ENCODE measurements at places on chromosomes 4 and X. TPM values are rescaled to one million over a fixed set of nuclear protein-coding genes. Genes with fewer than 3 reads are reported as not detected.

DNA sequence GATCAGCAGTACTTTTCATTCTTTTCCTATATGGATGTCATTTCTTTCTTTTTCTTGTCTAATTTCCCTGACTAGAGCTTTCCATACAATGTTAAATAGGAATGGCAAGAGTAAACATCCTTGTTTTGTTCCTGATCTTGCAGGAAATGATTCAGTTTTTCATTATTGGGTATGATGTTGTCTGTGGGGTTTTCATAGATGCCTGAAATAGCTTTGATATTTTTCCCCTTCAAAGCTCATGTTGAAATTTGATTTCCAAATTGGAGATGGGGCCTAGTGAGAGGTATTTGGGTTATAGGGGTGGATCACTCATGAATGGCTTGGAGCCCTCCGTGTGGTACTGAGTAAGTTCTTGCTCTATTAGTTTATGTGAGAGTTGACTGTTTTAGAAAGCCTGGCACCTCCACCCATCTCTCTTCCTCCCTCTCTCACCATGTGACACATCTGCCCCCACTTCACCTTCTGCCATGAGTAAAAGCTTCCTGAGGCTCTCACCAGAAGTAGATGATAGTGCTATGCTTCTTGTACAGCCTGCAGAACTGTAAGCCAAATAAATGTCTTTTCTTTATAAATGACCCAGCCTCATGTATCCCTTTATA, 22.3 kb upstream of the VSIG1 start:
- H3K36me3 ChIP-seq, result no peaks in the 10 kb centered on the region
- no peak overlapping the region for H3K27ac ChIP-seq
- H3K4me1 ChIP-seq, result peaks cover 32% of the 10 kb centered on the region
- peaks cover 4% of the 10 kb centered on the region for H3K27me3 ChIP-seq

DNA sequence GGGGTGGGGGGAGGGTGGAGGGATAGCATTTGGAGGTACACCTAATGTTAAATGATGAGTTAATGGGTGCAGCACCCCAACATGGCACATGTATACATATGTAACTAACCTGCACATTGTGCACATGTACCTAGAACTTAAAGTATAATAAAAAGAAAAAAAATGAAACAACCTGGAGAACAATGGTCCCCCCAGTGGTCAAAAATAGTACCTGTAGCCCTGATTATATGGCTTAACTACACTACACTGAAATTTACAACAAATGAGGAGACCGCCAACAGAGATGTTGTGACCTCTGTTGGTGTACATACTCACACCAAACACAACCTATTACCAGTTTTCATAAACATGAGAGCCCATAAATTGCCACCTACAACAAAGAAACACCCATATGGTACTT, 7.3 kb upstream of the MAGEE1 start:
- no peaks in the 10 kb centered on the region for H3K36me3 ChIP-seq
- DNase-seq, result no peak
- H3K4me1 ChIP-seq, result no peaks in the 10 kb centered on the region
- H3K27me3 ChIP-seq, result peaks cover 2% of the 10 kb centered on the region
- H3K27ac ChIP-seq, result no peak overlapping the region
- no peak overlapping the region for H3K4me3 ChIP-seq

GRCh38 chrX:1894740-1895139, 279.9 kb downstream of the ASMT start:
- H3K36me3 ChIP-seq, result no peaks in the 10 kb centered on the region
- H3K27ac ChIP-seq, result no peak overlapping the region
- no peak overlapping the region for H3K4me3 ChIP-seq

- no peak overlapping the region for H3K4me3 ChIP-seq
- H3K4me1 ChIP-seq, result no peaks in the 10 kb centered on the region
- no peak for DNase-seq
These were observed 74.0 kb downstream of the ATG4A start for GRCh38 chrX:108165383-108166111.

DNA sequence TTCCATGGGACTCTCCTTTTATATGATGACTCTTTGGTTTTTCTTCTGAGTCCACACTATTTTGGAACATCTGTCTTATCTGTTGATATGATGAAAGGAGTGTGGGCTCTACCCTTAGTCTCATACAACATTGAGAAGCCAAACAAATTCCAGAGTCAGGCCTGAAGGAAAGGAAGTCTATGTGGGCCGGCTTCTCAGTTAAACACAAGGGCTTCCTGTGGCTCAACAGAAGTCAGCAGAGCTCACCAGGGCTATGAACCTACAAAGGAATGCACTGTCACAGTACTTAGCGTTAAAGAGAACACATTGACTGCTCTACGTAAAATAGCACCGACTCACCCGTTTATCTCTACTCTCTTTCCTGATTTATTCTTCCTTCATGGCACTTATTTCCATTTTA, 641.0 kb upstream of the FRG1 start:
- no peak for DNase-seq
- H3K27ac ChIP-seq, result no peak overlapping the region
- no peaks in the 10 kb centered on the region for H3K36me3 ChIP-seq
- H3K27me3 ChIP-seq, result no peaks in the 10 kb centered on the region
- H3K4me1 ChIP-seq, result no peaks in the 10 kb centered on the region
- no peak overlapping the region for H3K4me3 ChIP-seq

DNA sequence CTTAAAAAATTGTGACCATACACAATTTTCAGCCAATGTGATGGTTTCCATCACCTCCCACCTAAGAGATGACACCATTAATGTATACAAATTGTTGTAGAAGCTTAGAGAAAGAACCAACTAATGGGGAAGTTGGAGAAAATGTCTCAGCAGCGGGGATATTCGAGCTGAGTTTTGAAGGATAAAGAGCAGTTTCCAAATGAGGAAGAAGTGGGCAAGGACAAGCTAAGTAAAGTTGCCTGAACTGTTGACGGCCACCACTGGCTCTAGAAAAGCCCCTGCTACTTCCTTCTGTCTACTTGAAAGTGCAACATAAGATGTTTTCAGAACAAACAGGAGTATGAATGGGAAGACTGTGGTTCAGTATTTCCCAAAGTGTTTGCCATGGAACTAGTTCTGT, 92.0 kb downstream of the CHRNA9 start:
- H3K4me3 ChIP-seq, result no peak overlapping the region
- no peaks in the 10 kb centered on the region for H3K27me3 ChIP-seq
- no peak for DNase-seq
- H3K36me3 ChIP-seq, result peaks cover 59% of the 10 kb centered on the region
- H3K27ac ChIP-seq, result no peak overlapping the region

DNA sequence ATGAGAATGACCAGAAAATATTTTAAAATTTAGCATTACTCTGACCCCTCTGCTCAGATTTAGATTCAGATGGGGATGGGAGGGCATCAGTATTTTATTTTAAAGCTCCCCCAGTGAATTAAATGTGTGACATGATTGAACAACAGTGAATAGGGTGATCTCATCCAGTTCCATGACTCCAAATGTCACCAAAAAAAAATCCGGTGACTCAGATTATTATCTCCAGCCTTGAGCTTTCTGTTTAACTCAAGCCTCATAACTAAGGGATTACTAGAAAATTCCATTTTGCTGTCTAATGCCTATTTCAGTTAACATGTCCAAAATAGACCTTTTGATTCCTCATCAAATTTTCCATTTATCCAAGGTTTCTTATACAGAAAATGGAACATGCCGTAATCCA, 121.8 kb upstream of the TMEM47 start:
- no peak overlapping the region for H3K27ac ChIP-seq
- no peaks in the 10 kb centered on the region for H3K36me3 ChIP-seq
- no peaks in the 10 kb centered on the region for H3K4me1 ChIP-seq
- no peak overlapping the region for H3K4me3 ChIP-seq
- DNase-seq, result no peak

MMRN1 gene
- total RNA-seq, result not detected

SLC16A2 gene
- 1.1 TPM for total RNA-seq
